ENCODE measurements at places on chromosomes 13 and 19.

DNA sequence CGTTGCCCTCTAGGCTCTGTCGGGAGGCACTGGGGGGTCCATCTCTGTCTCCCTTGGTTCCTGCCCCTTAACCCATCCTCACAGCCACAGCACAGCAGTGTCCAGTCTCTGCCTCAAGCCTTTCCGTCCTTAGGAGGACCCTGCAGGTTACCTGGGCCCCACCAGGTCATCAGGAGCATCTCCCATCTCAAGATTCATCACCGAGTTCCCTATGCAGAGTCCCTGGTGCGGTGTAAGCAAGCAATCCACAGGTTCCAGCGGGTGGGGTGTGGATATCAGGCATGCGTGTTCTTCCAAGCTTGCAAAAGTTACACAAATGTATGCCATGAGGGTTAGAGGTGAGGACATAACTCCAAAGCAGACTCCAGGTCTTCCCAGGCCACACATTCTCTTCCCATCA lies 20.9 kb upstream of the GAS6 start:
- DNase-seq, result no peak

DNA sequence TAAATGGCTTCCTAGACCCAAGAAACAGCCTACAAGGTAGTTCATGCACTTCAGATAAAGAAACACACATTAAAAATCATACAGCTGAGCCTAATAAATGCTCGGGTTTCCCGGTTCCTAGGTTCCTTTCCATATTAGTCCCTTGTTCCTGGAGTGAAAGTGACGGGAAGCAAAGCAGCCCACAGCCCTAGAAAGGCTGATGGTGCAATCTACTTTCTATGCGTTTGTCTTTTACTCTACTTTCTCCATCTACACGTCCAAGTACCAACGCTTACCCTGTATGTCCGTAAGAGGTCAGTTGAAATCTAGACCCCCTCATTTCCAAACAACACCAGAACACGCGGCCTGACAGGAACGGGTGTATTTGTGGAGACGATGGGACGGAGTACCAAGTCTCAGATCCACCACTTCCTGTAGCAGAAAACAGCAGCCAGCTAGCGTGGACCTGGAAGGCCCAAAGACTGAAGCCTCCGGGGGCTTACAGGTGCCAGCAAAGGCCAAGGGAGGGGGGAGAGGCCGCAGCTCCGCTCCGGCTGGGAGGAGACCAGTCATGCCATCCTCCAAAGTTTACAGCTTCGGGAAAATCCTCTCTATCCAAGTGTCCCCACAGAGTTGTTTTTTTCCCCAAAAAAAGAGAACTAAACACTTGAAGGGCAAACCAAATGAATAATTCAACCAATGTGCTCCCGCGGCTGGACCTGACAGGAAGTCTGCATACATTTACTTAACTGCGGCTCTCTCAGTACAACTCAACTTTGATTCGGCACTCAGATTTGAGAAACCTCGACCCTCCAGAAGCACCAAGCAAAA lies 34.1 kb downstream of the STK24 start:
- DNase-seq, result no peak

DNA sequence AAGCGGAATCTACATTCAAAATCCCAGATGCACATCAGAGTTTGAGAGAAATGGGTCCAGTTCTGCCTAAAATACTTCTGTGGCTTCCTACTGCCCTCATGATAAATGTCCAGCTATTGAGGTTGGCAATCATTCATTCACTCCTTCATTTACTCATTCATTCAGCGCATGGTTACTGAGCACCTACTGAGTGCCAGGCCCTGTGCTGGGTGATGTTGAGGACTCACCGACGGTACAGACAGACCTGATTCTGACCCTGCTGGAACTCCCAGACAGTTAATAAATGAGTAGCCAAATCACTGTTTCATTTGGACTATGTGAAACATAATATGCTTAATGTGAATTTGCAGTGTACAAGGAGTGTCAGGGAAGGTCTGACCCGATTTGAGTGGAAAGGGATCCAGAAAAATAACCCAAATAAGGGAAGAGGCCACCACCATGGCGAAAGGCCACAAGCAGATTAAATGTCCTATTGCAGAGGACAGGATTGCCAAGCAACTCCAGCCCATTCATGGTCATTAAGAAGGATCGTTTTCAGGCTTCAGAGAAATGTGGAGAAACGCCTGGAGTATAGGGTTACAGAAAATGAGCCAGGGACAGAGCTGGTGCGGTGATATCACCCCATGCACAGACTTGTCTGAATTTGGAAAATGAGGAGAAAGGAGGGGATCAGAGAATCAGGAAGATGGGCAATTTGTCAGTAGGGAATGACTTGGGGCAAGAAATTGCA lies 20.5 kb downstream of the DYRK1B start:
- no peak for DNase-seq

- DNase-seq, result no peak
Observed at GRCh38 chr13:77503398-77503797, 32.1 kb upstream of the SCEL start.

DNA sequence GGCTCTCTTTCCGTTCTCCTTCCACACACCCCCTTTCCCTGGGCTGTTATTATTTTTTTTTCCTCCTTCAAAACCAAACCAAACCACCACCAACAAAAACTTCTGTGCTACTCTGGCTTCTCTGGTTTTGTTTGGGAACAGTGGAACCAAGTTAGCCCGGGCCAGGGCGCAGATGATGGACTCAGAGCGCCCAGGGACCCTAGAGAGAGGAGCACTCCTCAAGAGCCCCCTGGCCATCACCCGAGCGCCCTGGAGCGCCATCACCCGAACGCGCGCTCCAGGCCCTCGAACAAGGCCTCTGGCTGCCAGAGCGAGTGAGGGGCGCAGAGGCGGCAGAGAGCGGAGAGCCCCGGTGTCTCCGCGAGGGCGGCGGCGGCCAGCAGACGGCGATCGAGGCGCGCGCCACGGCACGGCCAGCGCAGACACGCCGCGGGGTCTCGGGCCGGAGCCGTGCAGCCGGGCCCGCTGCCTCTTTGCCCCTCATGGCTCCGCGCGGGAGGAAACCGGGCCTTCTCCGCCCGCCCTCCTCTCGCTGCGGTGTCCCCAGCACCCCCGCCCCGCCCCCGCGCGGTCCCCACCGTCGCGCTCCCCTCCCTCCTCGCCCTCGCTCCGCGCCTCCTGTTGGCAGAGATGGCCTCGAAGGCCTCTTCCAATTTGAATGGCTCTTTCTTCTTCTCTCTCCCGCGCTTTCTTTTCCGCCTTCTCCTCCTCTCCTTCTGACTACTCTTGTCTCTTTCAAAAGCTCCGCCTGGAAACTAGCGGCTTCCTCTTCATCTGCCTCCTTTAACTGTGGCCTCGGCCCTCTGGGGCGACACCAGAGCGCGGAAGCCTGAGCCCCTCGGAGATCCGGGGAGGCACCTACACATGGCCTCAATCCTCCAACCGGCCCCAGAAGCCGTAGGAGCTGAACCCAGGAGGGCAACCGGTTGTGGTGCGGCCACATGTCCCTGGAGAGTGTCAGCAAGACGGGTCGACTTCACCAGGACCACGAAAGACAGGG lies 4.1 kb upstream of the SOX1 start:
- DNase-seq, result no peak

GRCh38 chr19:58585442-58586132 lies 12.5 kb upstream of the MZF1 start:
- no peak for DNase-seq

DNA sequence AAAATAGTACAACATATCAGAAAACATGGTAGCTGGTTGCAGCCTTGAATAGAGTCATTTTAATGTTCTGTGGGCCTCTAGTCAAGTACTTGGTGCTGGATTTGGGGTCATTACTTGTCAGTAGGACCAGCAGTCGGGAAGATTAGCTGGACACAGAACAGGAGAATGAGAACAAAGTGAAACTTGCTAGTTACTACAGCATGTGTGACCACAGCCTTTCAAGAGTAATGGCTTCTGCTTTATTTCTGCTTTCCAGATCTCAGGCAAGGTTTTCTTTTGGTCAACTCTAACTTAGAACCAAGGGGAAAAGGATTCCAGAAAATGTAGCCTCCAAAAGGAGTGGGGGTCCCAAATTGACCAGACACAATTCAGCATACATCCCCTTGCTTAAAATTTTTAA lies 17.1 kb upstream of the VWA8 start:
- DNase-seq, result no peak

DNA sequence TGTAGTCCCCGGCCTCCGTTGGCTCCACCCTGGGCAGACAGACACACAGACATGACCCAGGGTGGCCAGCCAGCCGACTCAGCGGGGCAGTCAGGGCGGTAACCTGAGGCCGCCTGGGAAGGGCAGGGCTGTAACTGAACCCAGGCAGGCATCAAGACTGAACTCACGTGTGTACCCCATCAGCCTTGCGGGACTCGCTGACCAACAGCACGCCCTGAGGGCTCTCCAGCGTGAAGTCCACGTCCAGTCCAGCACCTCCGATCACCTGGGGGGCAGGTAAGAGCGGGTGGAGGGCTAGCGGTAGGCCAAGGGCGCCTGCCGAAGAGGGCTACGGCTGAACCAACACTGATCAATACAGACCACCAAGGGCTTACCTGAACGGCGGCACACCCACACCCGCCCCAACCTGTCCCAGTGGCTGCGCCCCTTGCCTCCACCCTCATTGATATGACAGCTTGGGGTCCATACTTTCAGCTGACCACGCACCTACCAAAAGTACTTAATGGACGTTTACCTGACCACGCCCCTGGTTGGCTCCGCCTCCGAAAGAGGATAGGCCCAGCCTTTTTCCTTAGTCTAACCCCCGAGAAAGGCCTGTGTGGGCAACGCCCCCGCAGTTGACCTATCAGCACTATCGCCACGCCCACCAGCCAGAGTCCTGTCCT lies 791 bp downstream of the TMED1 start:
- DNase-seq, result no peak

- DNase-seq, result no peak
Observed at GRCh38 chr13:106835477-106835876, 267.5 kb upstream of the ARGLU1 start.

- DNase-seq, result no peak
Observed at GRCh38 chr13:75764926-75765310, 128.8 kb downstream of the LMO7 start.

GRCh38 chr19:35801828-35802227 lies 10.8 kb downstream of the PRODH2 start:
- no peak for DNase-seq

GRCh38 chr13:28464861-28465460 lies 30.0 kb downstream of the FLT1 start:
- no peak for DNase-seq

DNA sequence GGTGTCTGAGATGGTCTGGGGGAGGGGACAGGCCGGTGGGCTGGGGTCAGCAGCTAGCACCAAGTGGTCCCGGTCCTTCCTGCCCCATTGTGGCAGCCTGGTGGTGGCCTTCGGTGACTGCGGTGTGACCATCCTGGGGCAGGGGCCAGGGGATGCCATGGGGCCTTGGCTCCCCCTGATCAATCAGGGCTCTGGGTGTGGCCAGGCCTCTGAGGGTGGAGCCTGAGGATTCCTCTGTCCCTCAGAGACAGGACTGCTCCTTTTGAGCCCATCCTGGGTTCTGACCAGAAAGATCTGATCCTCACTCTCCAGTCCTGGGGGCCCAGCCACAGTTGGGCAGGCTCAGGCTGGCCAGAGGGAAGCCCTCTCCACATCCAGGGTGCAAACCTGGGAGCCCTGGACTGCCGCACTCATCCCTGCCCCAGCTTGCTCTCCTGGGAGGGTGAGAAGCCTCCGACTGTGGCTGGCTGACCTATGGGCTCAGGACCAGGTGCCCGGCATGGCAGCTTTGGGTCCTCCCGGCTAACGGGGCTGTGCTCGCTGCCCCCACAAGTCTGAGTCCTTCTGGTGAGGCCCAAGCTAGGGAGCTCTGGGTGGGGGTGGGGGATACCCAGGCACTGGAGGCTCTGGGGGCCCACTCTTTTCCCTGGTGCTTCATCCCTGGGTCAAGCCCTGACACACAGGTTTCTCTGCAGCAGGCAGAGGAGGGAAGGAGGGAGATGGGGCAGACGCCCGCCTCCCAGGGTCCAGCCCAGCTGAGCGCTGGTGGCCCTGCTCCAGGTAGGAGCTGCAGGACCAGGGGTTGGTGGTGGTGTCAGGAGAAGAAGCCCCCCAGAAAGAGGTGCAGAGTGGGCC lies 59.5 kb downstream of the IER2 start:
- no peak for DNase-seq
